ENCODE measurements at places on chromosomes 1 and 21.

- no peak for DNase-seq
Observed at GRCh38 chr21:17250778-17251241, 262.0 kb upstream of the CXADR start.

- no peak for DNase-seq
Observed at GRCh38 chr1:163265547-163265946, 56.2 kb upstream of the NUF2 start.

GRCh38 chr1:165376041-165376810 is 19.7 kb upstream of the LMX1A start:
- DNase-seq, result peak; percentile 95

DNA sequence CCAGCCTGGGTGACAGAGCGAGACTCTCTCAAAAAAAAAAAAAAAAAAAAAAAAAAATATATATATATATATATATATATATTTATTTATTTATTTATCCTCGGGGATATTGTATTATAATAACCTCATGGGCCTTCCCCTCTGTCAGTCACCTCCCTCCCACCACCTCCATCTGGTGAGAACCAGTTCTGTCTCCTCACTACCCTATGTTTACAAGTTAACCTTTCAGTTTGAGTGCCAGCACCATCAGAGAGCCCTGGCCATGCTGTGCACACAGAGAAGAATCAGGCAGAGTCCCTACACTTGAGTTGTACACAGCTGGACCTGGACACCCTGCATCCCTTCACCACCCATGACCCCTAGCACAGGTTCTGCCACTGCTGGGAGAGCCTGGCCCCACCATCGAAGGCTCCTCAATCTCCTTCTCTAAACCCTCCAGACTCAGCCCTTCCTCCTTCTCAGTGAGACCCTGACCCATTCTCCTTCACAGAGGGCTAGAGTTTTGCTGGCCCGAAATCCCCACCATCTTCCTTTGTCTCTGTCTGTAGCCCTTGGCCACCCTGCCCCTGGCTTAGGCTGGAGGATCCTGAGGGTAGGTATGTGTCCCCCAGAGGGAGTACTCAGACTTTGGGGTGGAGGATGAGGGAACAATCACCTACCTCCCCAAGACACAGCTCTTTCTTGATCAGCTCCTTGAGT is 1.2 kb downstream of the S100A5 start:
- DNase-seq, result peak; percentile 79

DNA sequence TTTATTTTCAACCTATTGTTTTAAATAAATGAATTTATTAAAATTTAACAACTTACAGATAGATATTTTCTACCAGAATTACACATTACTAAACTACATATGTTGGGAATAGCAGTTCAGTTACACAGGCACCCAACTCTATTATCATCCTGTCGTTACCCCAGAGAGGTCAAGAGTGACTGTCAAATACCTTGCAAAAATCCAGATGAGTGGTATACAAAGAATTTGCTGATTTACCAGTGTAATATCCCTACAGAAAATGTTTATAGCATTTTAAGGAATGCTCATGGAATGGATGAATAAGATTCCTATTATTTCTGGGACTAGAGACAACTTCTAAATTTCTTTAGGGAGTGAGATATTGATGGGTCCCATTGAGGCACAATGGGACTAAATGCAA is 300.7 kb upstream of the RGS18 start:
- DNase-seq, result no peak

GRCh38 chr1:85374160-85374559 is 90.8 kb downstream of the DDAH1 start:
- no peak for DNase-seq

DNA sequence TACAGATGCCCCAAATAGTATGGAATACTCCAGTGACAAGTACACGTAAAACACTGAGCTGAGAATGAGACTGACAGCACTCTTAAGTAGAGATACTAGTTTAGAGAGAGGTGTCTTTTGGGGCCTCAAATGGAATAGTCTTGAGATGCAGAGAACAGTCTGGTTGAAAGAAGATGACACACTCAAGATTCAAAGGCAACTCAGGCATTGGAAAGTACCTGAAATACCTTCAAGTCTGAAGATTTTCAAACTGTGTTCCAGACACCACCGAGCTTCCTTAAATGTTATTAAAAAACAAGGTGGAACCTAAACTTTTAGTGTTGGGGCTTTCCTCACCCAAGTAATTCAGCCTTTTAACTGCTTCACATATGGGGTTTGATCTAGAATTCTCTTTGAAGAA is 437.7 kb downstream of the OMA1 start:
- DNase-seq, result no peak

DNA sequence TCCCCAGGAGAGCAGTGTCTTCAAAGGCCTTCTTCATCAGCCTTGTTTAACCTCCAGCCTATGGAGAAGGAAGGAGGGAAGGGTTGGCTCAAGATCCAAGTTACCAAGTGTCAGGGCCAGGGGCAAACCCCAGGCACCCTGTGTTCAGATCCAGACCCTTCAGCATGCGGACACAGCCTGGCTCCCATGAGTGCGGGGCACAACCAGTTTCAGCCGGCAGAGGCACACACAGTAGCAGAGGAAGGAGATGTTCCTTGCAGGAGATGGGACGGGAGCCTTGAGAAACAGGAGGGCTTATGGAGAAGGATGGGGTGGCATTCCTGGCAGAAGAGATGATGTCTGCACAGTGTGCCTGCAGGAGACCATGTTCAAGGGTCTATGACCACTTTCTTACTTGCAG is 161.7 kb upstream of the EDN2 start:
- DNase-seq, result no peak

- DNase-seq, result no peak
Observed at GRCh38 chr1:64482720-64483119, 12.8 kb downstream of the CACHD1 start.

DNA sequence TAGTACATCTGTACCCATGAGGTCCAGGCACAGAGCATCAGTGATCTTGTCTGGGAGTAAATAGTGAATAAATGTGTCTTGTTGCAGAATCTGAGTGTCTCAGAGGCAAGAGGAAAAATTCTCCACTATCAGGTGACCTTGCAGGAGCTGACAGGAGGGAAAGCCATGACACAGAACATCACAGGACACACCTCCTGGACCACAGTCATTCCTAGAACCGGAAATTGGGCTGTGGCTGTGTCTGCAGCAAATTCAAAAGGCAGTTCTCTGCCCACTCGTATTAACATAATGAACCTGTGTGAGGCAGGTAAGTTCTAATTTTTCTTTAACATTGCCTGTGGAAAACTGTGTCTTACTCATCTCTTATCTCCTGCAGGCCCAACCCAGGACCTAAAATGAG is 43.1 kb downstream of the IL12RB2 start:
- DNase-seq, result no peak

DNA sequence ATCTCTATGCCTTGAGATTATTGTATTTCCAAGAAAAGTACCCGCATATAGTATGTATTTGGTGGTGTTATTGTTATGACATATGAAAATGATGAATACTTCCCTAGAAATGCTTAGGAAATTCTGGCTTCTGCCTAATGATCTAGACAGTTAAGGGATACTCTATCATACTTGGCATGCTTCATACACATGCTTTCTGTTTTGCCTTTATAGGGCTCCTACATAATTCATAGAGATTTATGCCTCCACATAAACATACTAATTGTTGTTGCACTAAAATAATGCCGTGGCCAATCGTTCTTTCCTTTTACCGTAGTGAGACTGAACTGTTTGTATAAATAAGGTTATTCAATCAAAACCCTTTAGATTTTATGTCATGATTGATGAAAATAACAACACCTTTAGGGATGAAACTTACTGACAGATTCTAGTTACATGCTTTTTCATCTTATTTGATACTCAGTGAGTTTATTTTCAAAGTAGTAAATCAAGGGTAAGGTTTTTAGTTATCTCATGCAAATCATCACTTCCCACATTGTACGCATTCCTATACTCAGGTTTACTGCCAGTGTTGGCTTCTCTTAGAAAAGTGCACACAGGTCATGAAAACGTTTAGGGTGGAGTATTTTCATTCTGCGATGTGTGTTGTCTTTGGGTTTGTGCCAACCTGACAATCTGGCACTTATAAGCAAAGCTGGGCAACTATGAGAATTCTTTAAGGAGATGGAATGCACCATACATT is 40.5 kb upstream of the SCYL3 start:
- DNase-seq, result no peak

- DNase-seq, result no peak
Observed at GRCh38 chr1:203456577-203456976, 19.0 kb upstream of the PRELP start.

Measured in vagina (tissue), 2 donors.